ENCODE measurements at places on chromosomes 16 and 17.

DNA sequence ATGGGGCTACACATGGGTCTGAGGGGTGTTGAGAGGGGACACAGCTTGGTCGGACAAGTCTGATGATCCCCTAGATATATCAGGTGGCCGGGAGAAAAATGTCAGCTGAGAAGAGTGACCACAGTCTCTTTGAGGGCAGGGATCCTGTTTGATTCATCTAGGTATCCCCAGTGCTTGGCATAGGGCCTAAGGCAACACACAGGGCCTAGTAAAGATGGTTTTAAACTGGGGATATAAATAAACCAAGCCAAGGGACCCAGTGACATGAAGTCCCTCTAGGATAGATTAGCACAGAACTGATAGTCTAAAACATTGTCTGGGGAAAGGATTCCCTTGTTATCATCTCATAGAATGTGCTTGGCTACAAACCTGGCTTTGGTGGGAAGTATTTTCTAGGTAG lies 1.4 kb downstream of the ERCC4 start:
- DNase-seq: no peak

- DNase-seq: no peak
These were observed 27.4 kb upstream of the ADORA2B start for GRCh38 chr17:15917438-15918027.

- DNase-seq: no peak
These were observed 377.8 kb downstream of the SNX29 start for GRCh38 chr16:12354296-12354833.

DNA sequence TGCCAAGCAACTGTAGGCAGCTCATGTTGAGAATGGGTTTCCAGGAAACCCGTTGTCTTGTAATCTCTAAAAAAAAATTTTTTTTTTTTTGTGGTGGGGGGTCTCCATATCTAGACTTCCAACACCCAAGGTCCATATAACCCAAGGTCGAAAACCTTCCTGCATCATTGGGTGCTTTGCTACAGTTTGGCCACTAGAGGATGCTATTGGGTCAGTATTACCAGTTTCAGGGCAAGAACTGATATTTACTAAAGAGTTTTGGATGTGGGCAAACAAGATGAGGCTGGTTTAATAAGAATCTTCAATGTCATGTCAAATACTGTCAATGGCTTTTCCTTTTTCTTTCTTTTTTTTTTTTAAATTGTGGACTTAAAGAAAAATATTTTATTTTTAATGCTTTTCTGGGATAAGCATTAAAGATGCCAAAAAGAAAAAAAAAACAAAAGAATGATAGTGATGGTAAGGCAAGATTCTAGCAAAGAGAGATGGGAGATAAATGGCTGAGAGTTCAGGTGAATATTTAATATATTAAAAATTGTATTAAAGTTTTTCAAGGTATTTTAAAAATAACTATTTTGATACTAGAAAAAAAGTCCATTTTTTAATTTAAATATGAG lies 62.2 kb downstream of the DHRS7C start:
- peak; percentile 73 for DNase-seq

DNA sequence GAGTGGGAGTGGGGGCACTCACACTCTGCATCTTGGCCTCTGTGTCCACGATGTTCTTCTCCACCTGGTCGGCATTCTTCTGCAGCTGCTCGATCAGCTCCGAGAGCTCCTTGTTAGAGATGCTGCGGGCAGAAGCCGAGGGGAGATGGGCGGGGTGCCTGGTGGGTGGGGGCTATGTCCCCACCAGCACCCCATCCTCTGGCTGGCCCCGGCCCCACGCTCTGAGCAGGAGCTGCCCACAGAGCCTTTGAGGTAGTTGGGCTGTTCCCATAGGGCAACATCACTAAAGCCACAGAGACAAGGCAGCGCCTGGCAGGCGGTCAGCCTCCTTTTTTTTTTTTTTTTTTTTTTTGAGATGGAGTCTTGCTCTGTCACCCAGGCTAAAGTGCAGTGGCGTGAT lies 26.1 kb downstream of the PPL start:
- no peak for DNase-seq

Measured in RWPE1 (cell line).